ENCODE measurements at places on chromosomes 1 and 21.

- no peak for DNase-seq
Observed at GRCh38 chr1:12490532-12491142, 127.4 kb downstream of the DHRS3 start.

DNA sequence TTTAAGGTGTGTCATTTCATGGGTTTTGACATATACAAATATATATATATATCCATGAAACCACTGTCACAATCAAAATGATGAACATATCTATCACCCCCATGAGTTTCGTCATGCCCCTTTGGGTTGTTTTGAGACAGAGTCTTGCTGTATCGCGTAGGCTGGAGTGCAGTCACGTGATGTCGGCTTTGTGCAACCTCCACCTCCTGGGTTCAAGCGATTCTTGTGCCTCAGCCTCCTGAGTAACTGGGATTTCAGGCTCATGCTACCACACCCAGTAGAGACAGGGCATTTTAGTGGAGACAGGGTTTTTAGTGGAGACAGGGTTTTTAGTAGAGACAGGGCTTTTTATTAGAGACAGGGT is 8.0 kb downstream of the HJV start:
- DNase-seq: no peak

GRCh38 chr1:31691951-31692350 is 11.9 kb downstream of the COL16A1 start:
- DNase-seq: no peak

DNA sequence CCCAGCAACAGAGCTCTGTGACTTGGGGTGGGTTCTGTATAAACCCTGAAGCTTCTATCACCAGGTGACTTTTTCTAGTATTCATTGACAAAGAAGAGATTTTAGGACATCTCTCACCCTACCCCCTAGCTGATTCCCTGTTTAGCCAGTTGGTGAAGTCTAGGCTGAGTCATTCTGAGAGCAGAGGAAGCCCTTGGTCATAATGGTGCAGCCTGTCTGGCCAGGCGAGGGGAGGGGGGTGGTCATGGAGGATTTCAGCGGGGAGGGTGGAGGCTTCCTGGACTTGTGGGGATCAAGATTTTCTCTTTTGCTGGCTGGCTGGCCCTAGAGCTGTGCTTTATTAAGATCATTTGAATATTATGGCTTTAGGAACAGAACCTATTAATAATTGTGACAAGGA is 262.6 kb downstream of the CAMTA1 start:
- DNase-seq: no peak

- DNase-seq: peak; percentile 49
Observed at GRCh38 chr1:157047062-157047410, 1.5 kb upstream of the ARHGEF11 start.

GRCh38 chr1:109891930-109892329 is 18.7 kb upstream of the CSF1 start:
- no peak for DNase-seq

DNA sequence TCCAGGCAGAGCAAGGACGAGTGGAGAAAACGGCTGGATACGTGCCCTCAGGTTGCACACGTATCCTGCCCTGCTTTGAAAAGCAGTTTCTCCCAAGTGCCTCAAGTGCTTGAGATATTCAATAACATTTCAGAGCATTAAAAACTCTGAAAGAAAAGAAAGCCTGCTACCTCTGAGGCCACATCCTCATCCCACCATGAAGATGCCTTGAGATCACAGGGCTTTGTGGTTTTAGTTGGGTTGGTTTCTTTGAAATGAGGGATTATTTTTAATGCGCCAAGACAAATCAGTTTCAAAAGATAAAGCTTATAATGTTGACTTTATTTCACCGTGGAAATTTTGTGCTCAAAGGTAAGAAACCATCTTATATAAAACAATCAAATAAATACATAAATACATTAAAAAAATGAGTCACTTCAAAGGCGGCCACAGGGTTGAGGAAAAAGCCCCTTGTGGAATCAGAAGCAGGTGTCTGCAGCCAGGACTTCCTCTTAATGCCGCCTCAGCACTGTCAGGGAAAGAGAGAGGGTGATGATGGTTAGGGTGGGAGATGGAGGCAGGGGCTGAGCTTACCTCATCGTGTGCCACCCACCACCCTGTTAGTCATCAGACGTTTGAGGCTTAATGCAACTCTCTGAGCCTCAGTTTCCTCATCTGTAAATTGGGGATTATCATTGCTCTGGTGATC is 1.4 kb downstream of the NPPB start:
- DNase-seq: no peak

DNA sequence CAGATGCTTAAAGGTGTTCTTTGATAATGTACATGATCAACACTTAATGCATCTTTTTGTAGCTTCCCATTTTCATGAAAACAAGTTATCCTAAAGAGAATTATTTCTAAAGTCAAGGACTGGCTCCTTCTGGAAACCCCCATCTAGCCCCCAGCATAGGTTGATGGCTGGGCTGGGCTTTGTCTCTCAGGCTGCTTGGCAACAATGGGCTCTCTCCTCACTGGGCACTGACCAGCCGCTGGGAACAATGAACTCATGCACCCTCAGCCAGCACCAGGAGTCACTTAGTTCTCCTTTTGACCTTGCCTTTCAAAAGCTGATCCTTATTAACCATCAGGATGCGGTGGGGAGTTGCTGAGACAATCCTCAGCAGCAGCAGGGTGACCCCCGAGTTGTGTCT is 293.0 kb upstream of the PLXNA2 start:
- no peak for DNase-seq

- no peak for DNase-seq
Observed at GRCh38 chr1:62304975-62305374, 14.3 kb downstream of the KANK4 start.

- DNase-seq: no peak
Observed at GRCh38 chr1:193309936-193310475, 123.6 kb upstream of the B3GALT2 start.

DNA sequence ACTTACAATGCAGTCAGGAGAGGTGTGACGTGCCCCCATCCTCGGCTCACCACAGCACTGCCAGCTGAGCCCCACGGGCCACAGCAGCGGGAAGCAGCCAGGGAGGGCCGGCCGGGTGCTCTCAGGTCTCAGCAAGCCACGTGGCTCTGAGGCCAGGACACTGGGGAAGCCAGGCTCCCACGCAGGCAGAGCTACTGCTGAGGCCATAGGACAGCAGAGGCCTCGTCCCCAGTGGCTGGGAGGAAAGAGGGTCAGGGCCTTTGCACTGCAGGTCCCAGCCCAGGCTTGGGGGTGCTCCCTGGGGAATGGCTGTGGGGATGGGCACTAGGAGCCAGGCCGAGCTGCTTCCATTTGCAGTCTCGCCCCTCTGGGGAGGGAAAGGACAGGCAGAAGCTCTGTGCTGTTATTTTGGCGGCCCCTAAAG is 5.8 kb downstream of the LRRC47 start:
- DNase-seq: no peak

DNA sequence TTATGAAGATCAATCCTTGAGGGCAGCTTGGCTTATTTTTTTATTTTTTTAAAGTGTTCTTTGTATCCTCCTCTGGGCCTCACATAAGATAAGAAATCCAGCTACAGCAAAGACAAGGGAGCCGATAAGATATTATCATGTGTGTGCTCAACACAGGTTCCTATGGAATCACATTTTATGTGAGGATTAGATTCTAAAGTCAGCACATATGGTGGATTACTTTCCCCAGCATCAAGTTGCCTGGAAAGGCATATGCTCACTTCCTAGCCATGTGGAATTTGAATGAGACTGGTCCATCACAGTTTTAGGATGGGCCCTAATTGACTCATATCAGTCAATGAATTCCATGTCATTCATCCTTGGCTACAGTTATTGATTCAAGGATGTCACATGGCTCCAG is 456.9 kb upstream of the LRRC7 start:
- DNase-seq: no peak

DNA sequence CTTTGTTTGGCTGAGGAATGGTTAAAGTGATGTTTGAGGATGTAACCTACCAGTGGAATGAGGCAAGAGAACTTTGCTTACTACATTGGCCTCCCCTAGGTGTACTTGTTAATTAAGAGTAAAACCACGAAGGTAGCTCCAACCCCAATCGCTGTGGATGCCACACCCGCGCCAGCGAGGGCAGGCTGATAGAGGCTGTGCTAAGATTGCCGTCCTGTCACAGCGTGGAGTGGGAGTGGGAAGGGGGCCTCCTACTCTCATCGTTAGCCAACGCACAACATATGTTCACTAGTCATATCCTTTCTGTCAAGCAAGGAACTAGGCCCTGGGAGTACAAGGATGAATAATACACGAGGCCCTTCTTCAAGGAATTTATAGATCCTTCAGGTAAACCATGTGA is 99.6 kb downstream of the RUNX1 start:
- no peak for DNase-seq

DNA sequence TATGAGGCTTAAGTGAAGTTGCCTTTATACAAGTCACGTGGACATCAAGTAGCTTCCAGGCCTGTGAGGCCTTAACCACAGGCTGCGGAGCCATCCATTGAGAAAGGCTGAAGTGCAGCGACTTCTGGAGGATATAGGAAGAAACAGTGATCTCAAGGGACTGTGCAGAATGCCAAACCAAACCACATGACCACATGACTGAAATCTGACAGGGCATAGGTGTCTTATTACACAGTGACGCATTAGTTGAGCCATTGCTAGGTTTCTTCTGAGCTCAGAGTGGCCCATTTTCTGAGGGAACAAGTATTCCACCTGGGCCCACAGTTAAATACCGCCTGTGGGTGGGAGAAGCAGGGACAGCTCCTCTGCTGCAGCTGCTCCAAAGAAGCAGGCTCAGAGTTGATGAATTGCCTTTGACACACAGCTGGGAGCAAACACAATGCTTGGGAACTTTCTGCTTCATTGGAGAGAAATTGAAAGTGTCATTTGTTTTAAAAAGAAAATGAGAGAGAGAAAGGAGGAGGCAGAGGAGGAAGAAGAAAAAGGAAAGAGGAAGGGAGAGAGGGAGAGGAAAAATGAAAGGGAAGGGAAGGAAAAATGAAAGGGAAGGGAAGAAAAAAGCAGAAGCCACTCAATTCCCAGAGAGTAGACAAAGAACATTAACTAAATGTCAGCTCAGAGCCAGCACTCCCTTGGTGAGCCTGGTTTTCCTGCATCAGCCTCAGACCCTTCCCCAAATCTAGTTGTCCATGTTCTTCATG is 94.4 kb downstream of the COLGALT2 start:
- DNase-seq: peak; percentile 15

GRCh38 chr1:200627575-200628222 is 7.1 kb upstream of the KIF14 start:
- no peak for DNase-seq

GRCh38 chr1:119000371-119001180 is 12.4 kb upstream of the TBX15 start:
- DNase-seq: no peak

- peak; percentile 43 for DNase-seq
Observed at GRCh38 chr21:45138199-45139002, 64.0 kb downstream of the ADARB1 start.

DNA sequence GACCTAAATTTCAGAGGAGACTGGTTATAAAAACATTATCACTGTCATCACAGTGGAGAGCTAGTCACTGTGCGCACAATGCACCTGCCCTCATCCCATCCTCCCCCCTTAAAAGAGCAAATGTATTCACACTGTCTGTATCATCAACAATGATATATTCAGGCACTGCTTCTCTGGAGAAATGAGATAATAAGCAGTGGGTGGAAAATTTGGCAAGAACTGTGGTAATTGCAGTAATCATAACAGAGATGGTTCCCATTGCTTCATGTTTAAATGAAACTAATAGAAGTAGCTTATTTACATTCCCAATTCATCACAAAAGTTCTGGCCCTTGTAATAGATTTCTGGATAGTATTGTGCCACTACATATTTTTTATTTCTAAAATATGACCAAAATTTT is 867.4 kb upstream of the ADGRL2 start:
- no peak for DNase-seq

GRCh38 chr21:32015461-32016139 is 142.8 kb downstream of the HUNK start:
- no peak for DNase-seq

GRCh38 chr1:88466011-88466410 is 218.1 kb upstream of the PKN2 start:
- DNase-seq: no peak

GRCh38 chr1:109959974-109960744 is 24.4 kb upstream of the AHCYL1 start:
- DNase-seq: peak; percentile 61

GRCh38 chr1:91872559-91873081 is 13.3 kb downstream of the TGFBR3 start:
- DNase-seq: peak; percentile 54

DNA sequence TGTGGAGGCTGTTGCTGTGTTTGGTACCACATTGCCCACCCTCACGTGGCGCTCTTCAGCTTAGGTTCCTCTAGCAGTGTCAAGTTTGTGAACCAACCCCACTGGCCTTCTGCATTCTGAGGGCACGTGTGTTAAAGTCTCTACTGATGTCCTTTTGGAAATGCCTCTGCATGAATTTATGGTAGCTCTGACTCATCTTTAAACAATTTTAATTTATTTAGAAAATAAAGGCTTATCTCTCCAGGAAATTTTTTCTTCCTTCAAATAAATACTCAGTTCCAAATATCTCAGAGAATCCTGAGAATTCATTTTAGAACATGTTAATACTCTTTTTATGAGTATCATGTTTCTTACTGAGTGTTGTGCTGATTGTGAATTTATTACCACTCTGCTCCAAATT is 5.5 kb downstream of the CD1D start:
- DNase-seq: no peak

- no peak for DNase-seq
Observed at GRCh38 chr1:118099686-118100085, 85.3 kb downstream of the SPAG17 start.

DNA sequence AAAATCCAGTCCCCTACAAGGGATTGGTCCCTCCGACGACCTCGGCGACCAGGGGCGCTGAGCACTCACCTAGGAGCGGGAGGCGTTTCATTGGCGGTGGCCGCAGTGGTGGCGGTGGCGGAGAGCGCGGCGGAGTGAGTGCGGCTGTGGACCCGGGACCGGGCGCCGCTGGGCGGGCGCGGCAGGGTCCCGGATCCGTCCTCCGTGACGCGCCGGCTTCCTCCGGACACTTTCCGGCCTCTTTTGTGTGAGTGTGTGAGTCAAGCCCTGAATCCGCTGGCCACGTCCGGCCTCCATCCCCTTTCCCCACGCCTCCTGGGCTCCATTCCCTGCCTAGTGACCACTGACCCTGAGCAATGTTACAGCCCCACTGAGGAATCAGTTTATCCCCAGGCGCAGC is at the start of gene ADGRL4:
Gene ADGRL4 (minus strand): TSS at position 167 of the 400 bp plus-strand sequence. CDS start 76 bp downstream, at position 91.
- DNase-seq: no peak

GRCh38 chr21:43880111-43880985 is 15.3 kb downstream of the AGPAT3 start:
- peak; percentile 94 for DNase-seq

- DNase-seq: no peak
Observed at GRCh38 chr1:209858561-209859103, 30.9 kb downstream of the UTP25 start.

GRCh38 chr1:241702442-241703373 is 50.6 kb downstream of the WDR64 start:
- DNase-seq: no peak

DNA sequence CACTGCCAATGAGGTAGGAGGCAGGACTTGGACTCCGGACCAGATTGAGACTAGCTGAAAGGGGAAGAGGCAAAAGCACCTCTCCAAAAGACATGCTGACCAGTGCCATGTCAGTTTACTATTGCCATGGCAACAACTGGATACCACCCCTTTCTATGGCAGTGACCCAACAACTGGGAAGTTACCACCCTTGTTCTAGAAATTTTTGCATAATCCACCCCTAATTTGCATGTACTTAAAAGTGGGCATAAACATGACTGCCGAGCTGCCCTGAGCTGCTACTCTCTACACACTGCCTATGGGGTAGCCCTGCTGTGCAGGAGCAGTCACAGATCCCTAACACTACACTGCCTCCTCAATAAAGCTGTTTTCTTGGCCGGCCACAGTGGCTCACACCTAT is 19.0 kb upstream of the SLC6A9 start:
- DNase-seq: no peak

All from SW480 (cell line).